ENCODE measurements at places on chromosomes 7 and 10. TPM values are rescaled to one million over a fixed set of nuclear protein-coding genes. Genes with fewer than 3 reads are reported as not detected.

TCAF2 gene
- total RNA-seq = 1.6 TPM

RBM20 gene
- 2.5 TPM for total RNA-seq

IDI2 gene
- not detected for total RNA-seq

ATP6V0A4 gene
- 0.94 TPM for total RNA-seq

ASB10 gene
- not detected for total RNA-seq

CPA2 gene
- not detected for total RNA-seq

ARHGAP22 gene
- 5.0 TPM for total RNA-seq

LRIT1 gene
- not detected for total RNA-seq

CARD11 gene
- under 0.01 TPM for total RNA-seq
